ENCODE measurements at places on chromosomes 3 and 15.
A peak's percentile ranks its signal among the peaks of the same experiment; 100 is the strongest.

- no peak for DNase-seq
Measured at GRCh38 chr3:187186375-187186774, 10.9 kb upstream of the RTP1 start.

DNA sequence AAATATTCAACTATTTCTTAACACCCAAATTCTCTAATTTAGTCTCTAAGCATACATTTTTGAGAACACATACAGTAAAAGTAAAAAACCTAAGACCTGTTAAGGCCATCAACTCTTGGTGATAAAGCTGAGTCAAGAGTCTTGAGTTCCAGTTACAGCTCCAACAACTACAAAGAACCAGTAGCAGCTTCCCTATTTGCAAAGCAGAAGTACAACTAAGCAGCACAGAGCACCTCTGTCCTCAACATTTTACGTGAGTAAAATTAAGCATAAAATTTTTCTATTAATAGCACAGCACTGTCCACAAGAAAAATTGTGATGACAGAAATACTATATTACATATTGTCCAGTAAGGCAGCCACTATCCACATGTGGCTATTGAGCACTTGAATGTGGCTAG is 4.4 kb downstream of the PCOLCE2 start:
- no peak for DNase-seq

- no peak for DNase-seq
Measured at GRCh38 chr3:37945156-37945806, 45.3 kb upstream of the VILL start.

DNA sequence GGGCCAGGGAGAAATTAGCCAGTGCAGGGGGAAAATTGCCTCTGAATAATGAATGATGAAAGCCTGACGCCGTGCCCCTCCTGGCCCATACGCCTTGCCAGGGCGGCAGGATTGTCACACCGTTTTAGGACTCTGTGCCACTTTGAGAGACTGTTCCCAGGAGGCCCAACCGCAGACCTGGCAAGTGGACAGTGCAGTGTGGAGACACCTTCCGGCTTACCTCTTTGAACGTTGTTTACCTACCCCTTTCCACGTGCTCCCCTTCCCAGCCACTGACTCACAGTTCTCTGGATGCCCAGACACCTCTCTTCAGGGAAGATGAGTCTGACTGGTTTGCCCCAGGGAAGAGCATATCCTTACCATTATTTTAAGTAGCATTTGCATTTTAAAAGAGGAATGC is 84.0 kb upstream of the PXYLP1 start:
- no peak for DNase-seq

DNA sequence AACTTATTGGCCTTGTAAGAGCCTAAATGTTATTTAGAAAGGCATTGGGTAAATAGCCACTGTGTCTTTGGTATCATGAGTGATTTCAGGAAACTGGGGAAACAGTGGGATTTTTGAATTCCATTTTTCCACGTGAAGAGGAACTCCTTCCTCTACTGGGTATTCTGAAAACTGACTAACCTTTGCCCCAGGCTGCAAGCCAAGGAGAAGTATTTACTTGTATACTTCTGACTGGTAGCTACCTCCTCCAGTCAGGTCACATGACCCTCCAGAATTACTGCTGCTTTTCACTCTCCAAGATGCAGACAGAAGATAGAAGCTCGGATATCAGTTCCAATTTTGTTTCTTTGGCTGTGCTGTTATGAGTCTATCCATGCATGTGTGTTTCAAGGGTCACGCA is 50.9 kb upstream of the MAP3K13 start:
- no peak for DNase-seq

GRCh38 chr3:113140876-113141275 is 70.5 kb upstream of the BOC start:
- DNase-seq = no peak

DNA sequence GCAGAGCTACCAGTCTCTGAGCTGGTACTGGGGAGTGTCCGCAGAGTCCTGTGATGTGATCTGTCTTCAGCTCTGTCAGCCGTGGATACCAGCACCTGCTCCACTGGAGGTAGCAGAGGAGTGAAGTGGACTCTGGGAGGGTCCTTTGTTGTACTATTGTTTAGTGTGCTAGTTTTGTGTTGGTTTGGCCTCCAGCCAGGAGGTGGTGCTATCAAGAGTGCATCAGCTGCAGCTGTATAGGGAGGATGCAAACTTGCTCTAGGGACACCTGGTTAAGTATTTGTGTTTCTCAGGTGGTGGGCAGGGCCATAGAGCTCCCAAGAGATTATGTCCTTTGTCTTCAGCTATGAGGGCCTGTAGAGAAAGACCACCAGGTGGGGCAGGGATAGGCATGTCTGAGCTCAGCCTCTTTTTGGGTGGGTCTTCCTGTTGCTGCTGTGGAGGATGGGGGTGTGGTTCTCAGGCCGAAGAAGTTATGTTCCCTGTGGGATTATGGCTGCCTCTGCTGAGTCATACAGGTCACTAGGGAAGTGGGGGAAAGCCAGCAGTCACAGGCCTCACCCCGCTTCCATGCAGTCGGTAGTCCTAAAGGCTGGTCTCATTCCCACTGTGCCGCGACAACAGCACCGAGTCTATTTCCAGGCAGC is 443.2 kb upstream of the TBL1XR1 start:
- no peak for DNase-seq

DNA sequence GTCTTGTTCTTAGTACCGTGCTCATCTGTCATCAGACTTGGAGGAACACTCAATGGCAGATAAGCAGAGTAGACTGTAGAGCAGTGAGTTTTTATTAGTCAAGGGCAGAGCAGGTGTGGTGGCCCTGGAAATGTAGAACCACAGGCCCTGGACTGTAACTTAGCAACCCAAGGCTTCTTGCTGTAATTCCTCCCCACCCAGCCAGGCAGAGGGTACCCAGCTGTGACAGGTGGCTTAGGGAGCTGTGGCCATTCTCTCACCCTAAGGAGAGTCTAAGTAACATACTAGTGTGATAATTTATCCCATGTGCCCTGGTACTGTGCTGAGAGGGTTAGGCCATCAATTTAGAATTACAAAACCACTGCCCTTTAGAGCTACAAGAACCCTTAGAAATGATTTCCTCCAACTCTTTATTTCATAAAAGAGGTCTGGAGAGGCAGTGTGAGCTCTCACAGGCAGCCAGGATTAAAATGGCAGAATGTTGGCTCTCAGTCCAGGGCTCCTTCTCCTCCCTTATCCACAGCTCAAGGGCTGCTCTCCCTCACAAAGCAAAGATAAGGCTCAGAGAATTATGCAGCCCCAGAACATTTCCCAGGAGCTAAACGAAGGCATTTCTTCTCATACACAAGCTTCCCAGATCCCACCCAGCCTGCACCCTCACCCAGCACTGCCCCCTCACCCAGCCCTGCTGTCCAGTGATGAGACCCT is 3.0 kb downstream of the POMGNT2 start:
- no peak for DNase-seq

DNA sequence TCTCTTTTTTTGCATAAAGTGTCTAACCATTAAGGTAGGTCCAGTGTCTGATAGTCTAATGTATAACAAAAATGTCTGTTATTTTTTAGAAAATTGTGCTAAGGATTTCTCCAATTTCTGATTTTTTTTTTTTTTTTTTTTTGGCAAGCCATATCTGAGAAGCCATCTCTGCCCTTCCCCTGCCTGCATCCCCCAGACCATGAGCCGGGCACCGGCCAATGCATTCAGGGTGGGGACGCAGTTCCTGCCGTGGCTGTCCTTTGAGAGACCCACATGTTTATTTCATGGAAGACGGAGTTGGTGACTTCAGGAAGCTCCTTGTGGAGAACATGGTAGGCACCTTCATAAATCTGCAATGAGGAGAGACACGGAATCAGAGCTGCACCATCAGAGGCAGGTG is 19.2 kb downstream of the ABTB1 start:
- no peak for DNase-seq

DNA sequence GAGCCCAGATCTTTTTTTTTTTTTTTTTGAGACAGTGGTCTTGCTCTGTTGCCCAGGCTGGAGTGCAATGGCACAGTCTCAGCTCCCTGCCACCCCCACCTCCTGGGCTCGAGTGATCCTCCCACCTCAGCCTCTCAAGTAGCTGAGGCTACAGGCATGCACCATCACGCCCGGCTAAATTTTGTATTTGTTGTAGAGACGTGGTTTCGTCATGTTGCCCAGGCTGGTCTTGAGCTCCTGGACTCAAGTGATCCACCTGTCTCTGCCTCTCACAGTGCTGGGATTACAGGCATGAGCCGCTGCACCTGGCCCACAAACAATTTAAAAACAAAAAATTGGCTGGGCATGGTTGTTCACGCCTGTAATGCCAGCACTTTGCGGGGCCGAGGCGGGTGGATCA is 22.6 kb upstream of the SLC6A6 start:
- DNase-seq = no peak

DNA sequence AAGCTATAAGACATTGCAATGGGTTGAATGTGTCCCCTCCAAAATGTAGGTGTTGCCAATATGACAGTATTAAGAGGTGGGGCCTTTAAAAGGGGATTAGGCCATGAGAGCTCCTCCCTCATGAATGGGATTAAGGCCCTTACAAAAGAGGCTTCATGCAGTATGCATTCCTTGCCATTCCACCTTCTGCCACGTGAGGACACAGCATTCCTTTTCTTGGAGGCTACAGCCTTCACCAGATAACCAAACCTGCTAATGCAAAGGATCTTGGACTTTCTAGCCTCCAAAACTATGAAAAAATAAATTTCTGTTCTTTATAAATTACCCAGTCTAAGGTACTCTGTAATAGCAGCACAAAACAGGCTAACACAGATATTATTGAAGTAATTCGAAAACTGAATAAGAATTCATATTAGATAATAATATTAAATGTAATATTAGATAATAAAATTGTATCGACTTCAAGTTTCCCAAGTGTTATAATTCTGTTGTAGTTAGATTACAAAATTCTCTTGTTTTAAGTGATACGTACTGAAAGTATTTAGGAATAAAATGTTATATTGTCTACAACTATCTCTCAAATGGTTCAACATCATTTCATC is 29.4 kb upstream of the ATP8B4 start:
- peak; percentile 22 for DNase-seq

- no peak for DNase-seq
Measured at GRCh38 chr15:83602021-83602420, 51.9 kb upstream of the ADAMTSL3 start.

- no peak for DNase-seq
Measured at GRCh38 chr3:43388175-43388574, 101.8 kb downstream of the SNRK start.

- peak; percentile 70 for DNase-seq
Measured at GRCh38 chr3:108090701-108091497, at the start of gene CD47. Gene CD47 (minus strand): TSS chr3:108091031. CDS start chr3:108090908, 123 bp downstream.

DNA sequence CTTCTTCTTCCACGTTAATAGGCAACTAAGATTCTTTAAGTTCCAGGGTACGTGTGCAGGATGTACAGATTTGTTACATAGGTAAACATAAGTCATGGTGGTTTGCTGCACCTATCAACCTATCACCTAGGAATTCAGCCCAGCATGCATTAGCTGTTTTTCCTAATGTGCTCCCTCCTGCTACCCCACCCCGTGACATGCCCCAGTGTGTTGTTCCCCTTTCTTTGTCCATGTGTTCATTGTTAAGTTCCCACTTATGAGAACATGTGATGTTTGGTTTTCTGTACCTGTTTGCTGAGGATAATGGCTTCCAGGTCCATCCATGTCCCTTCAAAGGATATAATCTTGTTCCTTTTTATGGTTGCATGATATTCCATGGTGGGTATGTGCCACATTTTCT is 21.1 kb downstream of the GTF2A2 start:
- DNase-seq = no peak

- DNase-seq = no peak
Measured at GRCh38 chr3:138197058-138197457, 10.0 kb downstream of the ARMC8 start.

GRCh38 chr3:142151240-142151639 is 1.9 kb upstream of the TFDP2 start:
- no peak for DNase-seq

DNA sequence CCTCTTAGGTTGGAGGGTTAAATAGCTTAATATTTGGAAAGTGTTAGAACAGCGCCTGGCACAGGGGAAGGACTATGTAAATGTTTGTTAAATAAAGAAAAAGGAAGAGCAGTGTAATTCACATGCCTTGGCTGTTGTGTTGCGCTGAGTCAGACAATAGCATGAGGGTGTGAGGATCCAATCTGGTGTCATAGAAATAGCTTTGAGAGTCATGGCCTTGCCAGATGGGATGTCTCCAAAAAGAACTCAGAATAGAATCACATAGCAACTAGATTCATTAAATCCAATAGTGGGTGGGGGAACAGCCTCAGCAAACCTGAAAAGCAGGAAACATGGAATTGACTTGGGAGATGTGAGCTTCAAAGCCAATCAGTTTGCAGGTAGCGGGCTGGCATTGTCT is 3.9 kb upstream of the RBSN start:
- no peak for DNase-seq

- no peak for DNase-seq
Measured at GRCh38 chr3:41331041-41331440, 131.7 kb downstream of the CTNNB1 start.

DNA sequence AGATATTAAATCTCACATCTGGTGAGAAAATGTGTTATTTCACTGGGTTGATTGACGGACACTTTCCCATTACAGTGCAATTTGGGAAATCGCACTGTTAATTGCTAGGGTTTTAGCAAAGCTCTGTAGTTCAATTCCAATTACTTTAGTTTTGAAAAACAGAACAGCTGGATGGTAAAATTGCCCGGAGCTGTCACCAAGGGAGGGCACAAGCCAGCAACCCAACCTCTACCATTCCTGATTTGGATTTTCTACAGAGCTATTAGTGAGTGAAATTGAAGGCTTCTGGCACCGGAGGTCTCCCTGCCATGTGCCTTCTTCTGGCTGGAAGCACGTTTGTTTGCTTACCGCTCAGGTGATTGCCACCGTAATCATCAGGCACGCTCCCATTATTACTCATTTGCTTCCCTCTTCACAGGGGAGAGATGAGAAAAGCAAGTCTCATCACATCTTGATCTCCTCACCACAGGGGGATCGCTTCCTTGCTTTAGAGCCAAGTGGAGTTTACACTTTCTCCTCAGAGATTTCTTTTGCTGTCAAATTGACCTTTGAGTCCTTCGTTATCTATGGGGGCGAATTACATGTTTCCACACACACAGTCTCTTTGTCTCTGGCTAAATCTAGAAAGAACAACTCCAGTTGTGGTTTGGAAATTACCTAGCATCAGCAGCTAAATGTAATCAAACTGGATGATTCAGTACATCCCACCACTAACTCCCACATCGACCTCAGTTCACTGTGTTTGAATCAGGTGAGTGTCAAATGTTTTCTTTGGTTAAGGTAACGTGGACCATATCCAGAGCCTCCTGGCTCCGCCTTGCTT is 421.7 kb upstream of the GOLIM4 start:
- no peak for DNase-seq

- no peak for DNase-seq
Measured at GRCh38 chr3:112730210-112730609, 89.3 kb upstream of the CCDC80 start.

DNA sequence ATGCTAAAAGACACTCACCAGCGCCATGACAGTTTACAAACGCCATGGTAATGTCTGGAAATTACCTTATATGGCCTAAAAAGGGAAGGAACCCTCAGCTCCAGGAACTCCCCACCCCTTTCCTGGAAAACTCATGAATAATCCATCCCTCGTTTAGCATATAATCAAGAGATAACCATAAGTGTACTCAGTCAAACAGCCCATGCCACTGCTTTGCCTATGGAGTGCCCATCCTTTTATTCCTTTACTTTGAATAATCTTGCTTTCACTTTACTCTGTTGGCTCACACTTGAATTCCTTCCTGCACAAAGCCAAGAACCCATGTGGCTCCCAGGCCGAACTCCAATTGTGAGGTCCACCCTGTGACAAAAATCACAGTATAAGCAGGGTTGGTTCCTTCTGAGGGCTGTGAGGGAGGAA is 19.1 kb upstream of the FSTL1 start:
- DNase-seq = no peak

GRCh38 chr15:95940431-95940985 is 390.0 kb upstream of the NR2F2 start:
- DNase-seq = no peak

All from AG09319 (cell line).